ENCODE measurements at places on chromosomes 6 and 20.

DNA sequence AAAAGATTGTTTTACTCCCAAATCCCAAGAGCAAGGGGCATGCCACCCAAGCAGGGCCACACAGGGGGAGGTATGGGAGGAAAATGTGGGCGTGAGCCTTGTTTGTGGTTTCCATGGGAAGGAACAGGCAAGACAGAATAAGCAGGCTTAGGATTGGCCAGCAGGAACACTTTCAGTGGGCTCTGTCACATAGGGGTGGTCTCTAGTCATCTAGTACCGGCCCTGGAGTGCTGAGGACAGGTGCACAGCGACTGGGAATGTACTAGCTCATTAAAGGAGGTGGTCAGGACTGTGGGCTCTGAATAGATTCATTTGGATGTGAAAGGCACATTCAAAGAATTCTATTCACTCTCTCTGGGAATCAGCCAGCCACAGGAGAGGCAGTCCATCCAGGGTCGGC is 175.6 kb downstream of the TBC1D7 start:
- no peak for DNase-seq

DNA sequence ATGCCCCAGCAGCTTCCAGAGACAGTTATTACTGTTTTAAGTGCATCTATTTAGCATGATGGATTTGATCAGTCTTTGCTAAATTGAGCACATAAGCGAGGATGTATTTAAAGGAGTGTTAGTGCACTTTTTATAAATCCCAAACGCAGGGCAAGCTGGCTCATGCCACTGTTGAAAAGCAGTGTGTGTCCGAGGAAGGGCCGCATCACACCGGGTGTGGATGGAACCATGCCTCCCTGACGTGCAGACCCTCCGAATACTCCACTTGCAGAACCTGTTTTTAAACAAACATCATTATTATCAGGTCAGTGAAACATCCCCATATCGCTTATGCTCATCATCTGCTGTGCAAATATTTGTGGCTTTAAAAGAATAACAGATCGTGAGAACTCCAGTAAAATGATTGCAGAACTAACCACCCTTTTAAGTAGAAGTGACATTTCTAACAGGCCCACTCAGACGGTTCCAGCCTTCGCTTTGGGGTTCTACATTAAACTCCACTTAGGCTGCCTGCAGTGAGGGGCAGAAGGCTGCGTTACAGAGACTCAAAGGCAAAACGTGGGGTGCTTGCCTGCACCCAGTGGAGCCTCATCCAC is 190.1 kb downstream of the CDH4 start:
- DNase-seq, result no peak

DNA sequence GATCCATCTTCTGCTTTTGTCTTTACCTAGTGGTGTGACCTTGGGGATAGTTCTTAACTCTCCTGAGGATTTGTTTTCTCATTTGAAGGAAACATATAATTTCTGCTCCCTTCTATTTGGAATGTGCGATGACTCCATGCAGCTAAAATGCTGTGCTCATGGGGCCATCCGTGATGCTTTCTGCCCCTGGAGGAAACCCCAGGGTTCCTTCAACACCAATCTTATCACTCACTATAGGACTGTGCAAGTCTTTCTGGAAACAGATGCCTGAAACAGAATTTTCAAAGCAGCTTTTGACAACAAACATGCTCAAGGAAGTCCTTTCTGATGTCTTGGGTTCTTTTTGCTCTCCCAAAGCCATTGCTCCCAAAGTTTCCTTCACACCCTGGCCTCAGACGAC is 128.8 kb upstream of the GGTLC1 start:
- DNase-seq, result no peak

GRCh38 chr6:161038229-161039031 is 46.9 kb downstream of the MAP3K4 start:
- DNase-seq, result no peak

- peak; percentile 64 for DNase-seq
These were observed 29.9 kb upstream of the ZNF184 start for GRCh38 chr6:27502508-27503435.

GRCh38 chr6:163457637-163458561 is 43.4 kb downstream of the QKI start:
- DNase-seq, result no peak

DNA sequence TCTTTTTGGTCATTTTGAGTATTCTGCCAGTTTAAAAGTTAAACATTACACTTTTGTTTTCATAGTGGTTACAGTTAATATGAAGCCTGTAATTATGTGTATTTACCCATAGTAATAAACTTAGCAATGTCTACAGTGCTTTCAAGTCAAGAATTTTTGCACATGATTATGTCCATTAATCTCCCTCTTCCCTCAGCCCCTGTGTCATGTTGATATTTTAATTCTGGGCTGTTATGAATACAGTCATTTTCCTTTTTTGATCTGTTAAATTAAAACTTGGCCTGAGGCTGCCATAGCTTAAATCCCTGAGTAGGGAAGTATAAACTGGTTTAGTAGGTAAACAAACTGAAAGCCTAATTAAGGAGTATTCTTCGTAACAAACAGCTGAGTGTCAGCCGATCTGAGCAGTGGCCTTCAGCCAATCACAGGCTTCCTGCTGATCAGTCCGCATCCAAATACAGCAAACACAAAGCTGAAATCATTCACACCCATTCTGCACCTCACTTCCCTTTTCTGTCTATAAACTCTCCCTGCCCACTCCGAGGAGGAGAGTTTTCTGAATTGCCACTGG is 9.5 kb upstream of the SFT2D1 start:
- no peak for DNase-seq

GRCh38 chr6:20487669-20488375 is 46.4 kb upstream of the CDKAL1 start:
- no peak for DNase-seq

GRCh38 chr6:144062786-144063185 is 32.6 kb downstream of the SF3B5 start:
- DNase-seq, result no peak

GRCh38 chr6:41201764-41202173 is 820 bp upstream of the TREML2 start:
- DNase-seq, result no peak

- no peak for DNase-seq
These were observed 92.6 kb upstream of the PRDM1 start for GRCh38 chr6:105993341-105994117.

DNA sequence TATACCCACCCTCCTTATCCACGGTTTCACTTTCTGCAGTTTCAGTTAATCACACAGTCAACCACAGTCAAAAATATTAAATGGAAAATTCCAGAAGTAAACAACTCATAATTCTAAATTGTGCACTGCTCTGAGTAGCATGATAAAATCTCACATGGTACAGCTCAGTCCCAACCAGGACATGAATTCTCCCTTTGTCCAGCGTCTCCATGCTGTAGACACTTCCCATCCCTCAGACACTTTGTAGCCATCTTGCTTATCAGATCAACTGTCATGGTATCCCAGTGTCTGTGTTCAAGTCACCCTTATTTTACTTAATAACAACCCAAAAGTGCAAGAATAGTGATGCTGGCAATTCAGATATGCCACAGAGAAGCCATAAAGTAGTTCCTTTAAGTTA is 94.7 kb downstream of the PDE10A start:
- no peak for DNase-seq

- DNase-seq, result no peak
These were observed 2.5 kb downstream of the PMEPA1 start for GRCh38 chr20:57707320-57707719.

DNA sequence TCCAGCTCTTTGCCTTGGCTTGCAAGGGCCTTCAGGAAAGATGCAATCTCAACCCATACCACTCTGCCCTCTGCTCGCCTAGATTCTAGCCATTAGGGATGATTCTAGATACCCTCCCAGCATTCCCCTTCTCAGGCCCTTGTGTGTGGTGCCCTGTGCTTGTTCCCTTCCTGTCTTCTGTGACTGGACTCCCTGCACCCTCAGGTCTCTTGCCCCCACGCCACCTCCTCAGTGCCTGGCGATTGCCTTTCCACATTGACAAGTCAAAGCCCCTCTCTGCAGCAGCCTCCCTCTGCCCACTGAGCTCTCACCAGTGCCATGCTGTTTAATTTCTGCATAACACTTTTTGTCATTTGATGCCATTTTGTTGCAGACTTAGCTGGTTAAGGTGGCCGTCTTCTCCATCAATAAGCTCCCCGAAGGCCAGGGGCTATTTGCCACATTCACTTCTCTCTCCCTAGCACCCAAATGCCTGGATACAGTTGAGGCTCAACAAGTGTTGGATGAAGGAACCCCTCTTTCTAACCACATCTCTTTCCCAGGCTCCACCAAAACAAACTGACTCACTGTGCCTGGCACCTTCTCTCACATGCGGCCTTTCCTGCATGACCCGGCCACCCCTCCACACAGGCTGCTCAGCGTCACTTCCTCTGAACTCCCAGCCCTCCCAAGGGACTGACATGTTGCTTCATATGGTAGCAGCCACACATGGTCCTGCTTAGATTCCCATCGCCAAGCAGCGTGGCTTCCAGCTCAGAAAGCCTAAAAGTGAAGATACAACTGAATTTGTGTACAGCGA is 4.6 kb upstream of the TXNDC5 start:
- no peak for DNase-seq

Data from endothelial cell (in vitro differentiated cells).